NCI-H1105 (cell line): ENCODE measurements at places on chromosomes 2 and 18.

- DNase-seq = no peak
Measured at GRCh38 chr2:20447437-20448245, 767 bp downstream of the RHOB start.

DNA sequence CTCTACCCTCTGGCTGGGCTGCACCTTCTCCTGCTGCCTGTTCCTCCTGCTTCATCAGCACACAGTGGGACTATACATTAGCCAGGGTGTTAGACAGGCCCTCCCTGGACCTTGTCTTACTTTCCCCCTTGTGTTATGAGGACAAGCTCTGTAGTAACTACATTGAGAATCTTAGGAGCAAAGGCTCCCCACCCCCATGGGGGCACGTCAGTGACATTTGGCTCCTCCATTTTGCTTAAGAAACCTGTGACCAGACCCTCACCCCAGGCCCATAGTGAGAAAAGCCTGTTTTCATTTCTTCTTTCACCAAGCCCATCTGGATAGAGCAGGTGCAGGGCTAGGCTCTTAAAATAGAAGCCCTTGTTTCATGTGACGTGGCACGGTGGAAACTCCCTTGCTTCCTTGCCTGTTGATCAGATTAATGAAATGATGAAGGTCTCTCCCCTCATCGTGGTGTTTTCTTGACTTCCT, 146.7 kb downstream of the RPIA start:
- DNase-seq = no peak

DNA sequence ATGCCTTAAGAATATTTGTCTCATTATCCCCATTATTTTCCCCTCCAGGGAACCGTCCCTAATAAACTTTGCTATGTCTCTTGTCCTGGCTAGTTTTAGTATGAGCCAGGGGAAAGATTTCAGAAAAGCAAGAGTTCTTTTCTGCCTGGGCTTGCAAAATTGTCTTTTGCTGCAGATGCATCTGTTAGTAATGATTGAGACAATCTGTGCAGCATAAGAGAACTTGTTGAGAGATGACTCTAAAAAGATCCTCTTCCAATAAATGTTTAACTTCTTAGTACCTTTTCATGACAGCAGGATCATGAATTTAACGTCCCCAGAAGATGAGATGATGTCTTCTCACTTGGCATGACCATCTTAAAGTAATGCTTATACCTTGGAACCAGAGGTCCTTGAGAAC, 172.5 kb upstream of the CREB1 start:
- DNase-seq = no peak

- DNase-seq = peak; percentile 50
Measured at GRCh38 chr2:111896576-111896975, 1.8 kb upstream of the MERTK start.

GRCh38 chr2:121237980-121238665, 46.9 kb downstream of the TFCP2L1 start:
- no peak for DNase-seq

DNA sequence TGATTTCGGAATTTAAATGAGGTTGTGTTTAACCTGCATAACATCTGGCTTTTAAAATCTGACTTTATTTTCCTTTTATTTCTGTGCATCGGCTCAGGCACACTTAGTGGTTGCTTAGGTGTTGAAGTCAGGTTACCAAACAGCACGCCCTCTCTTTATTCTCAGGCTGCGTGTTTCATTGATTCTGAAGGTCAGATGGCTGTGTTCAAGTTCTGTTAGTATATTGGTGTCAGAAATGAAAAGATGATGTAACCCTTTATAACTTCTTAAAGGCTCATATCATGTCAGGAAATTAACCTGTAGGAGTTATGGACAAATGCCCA, 246.5 kb downstream of the LDLRAD4 start:
- DNase-seq = no peak

- peak; percentile 67 for DNase-seq
Measured at GRCh38 chr18:79644006-79644665, 35.5 kb upstream of the CTDP1 start.

GRCh38 chr2:11742702-11743357, 3.6 kb upstream of the LPIN1 start:
- DNase-seq = no peak

- no peak for DNase-seq
Measured at GRCh38 chr2:54534625-54535024, 78.5 kb downstream of the SPTBN1 start.

- DNase-seq = no peak
Measured at GRCh38 chr2:145228506-145228905, 708.6 kb upstream of the ZEB2 start.

- no peak for DNase-seq
Measured at GRCh38 chr18:58416704-58417683, 211.9 kb downstream of the ALPK2 start.

- no peak for DNase-seq
Measured at GRCh38 chr2:47499621-47500309, 96.8 kb downstream of the MSH2 start.

DNA sequence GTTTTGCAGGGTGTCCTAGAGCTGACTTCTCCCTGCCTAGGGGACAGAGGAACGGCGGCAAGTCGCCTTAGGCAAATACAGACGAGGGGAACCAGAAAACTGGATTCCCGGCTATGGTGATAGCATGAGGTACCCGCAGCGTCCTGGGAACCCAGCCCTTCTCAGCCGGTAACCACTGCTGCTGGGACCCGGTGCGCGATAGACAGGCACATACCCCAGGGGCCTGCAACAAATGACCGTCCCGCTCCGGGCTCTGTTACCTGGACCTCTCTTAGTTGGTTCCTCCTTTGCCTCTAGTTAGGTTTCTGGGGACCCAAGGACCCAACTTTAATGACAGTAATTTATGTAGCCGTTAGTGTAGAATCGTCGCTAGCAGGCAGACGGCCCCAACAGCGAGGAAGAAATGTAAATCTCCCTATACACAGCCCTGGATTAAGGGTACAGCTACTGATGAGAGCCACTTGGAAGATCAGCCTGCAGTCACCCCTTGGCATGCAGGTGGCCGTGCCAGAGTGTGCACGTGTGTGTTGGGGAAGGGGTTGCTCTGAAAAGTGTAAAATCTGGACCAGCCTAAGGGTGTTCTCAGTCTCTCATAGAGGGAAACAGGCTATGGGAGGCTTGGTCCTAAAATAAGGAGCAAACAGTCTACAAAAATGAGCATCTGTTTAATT, 819 bp upstream of the SERPINE2 start:
- no peak for DNase-seq

- DNase-seq = no peak
Measured at GRCh38 chr2:199018826-199019225, 438.9 kb downstream of the SATB2 start.

- DNase-seq = peak; percentile 21
Measured at GRCh38 chr2:209933499-209934483, 68.6 kb upstream of the RPE start.

GRCh38 chr2:96202152-96202854, 6.3 kb downstream of the STARD7 start:
- no peak for DNase-seq

- no peak for DNase-seq
Measured at GRCh38 chr2:128626760-128627511, 308.3 kb upstream of the HS6ST1 start.

DNA sequence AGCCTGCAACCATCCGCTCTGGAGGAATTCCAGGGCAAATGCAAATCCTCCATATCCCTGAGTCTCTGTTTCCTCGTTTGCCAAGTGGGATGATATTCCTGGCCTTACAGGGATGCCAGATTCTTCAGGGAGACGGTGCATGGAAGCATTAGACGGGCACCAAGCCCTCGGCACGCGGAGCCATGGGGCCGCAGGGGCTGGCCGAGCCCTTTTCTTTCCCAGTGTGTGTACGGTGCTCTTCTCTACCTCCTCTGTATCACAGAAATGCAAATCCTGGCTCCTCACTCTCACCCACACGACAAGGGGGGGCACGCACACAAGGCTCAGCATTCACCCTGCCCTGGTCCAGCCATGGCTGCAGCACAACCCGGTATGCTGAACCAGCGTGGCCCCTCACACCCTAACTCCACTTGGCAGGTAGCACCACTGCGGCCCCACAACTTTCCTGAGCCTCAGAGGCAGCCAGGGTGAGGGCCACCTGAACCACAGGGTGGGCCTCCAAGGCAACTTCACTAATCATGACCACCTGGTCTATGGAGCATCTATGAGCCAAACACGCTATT, 64.1 kb upstream of the SALL3 start:
- no peak for DNase-seq

- no peak for DNase-seq
Measured at GRCh38 chr2:230127195-230127594, 58.5 kb upstream of the SLC16A14 start.

DNA sequence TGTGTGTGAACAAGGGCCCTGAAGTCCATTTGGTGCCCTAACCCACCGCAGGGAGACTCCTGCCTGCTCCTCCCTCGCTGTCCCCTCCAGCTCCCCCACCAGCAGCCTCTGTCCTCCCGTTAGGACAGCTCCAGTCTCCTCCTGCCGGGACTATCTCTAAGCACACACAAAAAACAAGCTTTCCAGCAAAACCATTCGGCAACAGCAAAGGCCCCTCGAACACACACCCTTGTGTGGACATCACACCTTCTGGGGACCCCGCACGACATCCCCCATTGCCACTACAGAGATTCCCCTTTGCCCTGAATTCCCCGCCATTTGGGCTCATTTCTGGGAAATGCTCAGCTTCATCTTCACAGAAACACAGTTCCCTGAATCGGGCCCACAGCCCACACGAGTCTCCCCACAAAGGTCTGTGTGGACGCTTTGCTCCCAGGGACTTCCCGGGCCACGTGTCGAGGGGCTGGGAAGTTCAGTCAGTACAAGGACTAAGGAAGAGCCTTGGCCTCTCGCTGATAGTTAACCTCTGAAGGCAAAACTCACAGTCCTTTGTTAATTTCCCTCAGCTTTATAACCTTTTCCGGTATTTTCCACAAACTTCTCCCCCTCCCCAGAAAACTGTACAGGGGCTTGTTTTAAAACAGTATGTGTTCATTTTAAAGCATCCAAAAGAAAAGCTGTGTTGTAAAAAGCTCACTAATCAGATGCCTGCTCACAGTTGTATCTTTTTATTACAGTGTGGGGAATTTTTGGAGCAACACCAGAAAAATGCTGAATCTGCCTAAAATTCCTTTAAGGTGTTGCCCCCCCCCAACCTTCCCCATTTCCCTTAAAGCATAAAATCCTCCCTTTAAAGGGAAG, 25.9 kb downstream of the SMAD7 start:
- DNase-seq = no peak

DNA sequence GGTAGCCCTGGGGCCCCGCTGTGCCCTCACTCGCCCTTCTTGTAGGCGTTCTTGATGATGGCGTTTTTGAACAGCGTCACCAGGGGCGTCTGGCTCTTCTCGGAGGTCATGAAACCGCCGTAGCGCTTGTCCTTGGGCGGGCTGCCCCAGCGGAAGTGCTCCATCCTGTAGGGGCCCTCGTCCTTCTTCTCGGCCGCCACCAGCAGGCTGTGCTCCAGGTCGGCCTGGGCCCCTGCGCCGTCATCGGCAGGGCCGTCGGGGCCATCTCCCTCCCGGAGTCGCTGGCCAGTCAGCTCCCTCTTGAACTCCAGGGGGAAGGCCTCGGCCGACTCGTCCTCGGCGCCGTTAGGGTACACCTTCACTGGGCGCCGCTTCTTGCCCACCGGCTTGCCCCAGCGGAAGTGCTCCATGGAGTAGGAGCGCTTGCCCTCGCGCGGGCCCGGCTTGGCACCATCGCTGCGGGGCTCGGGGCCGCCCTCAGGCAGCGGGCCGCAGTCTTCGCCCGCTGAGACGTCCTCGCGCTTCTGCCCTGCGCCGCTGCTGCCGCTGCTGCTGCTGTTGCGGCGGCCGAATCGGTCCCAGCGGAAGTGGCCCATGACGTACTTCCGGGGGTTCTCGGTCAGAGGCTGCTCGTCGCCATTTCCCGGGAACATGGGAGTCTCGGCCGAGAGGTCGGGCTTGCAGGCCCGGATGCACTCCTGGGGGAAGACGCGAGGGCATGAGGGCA, 7.2 kb downstream of the POMC start:
- no peak for DNase-seq

- DNase-seq = no peak
Measured at GRCh38 chr2:205053827-205054410, 508.6 kb downstream of the PARD3B start.

DNA sequence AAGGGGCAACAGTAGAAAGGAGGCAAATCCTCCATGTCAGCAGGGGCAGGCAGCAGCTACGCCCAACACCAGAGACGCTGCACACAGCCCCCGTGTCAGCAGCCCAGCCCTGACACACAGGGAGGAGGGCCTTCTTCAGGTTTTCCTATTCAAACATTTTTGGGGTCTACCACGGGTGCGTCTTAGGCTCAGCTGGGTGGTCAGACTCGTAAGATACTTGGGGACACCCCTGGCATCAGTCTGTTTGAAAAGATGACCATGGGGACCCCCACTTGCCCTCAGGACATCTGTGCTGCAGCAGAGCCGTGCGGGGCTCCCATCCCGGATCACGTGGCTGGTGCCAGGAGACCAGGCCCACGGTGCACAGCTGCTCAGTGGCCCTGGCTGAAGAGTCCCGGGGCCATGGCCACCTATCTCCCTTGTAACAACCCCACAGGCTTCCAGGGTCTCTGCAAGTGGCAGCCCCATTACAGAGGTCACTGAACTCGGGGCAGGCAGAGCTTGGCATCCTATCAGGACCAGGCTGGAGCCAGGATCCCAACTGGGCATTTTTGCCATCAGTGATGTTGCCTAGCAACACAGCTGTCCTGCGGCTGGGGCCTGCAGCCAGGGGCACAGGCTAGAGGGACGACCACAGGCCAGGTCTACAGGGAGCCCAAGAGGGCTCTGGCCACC, 82.5 kb downstream of the EDAR start:
- no peak for DNase-seq

DNA sequence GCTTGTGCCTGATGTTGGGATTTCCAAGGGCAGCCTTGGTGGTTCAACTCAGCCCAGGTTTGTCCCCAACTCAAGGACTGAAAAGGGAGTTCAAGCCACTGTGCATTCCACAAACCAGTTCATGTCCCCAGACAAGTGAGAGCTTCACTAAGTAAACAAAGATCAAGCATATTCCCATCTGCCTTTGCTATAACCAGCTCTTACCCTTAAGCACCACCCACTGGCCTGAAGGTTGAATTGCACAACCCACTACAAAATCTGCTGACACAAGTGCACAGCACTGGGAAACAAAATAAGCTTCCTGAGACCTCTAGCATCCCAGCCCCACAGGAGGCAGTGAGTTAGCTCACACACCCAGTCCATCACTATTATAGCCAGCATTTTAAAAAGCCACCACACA, 516.7 kb downstream of the NR4A2 start:
- no peak for DNase-seq

DNA sequence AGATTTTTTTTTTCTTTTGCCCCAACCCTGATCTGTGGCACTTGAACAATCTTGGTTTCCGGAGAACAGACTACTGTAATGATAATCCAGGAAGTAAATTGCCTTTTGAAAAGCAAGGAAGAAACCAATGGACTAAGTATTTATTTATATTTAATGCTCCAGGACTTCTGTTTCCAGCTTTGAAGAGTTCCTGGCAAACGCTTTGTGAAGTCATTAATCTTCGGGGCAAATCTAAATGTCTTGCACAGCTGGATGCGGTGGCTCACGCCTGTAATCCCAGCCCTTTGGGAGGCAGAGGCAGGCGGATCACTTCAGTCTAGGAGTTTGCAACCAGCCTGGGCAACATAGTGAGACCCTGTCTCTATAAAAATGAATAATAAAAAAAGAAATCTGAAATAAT, 135.1 kb upstream of the GATA6 start:
- no peak for DNase-seq
